ENCODE measurements at places on chromosomes 7 and 10.

DNA sequence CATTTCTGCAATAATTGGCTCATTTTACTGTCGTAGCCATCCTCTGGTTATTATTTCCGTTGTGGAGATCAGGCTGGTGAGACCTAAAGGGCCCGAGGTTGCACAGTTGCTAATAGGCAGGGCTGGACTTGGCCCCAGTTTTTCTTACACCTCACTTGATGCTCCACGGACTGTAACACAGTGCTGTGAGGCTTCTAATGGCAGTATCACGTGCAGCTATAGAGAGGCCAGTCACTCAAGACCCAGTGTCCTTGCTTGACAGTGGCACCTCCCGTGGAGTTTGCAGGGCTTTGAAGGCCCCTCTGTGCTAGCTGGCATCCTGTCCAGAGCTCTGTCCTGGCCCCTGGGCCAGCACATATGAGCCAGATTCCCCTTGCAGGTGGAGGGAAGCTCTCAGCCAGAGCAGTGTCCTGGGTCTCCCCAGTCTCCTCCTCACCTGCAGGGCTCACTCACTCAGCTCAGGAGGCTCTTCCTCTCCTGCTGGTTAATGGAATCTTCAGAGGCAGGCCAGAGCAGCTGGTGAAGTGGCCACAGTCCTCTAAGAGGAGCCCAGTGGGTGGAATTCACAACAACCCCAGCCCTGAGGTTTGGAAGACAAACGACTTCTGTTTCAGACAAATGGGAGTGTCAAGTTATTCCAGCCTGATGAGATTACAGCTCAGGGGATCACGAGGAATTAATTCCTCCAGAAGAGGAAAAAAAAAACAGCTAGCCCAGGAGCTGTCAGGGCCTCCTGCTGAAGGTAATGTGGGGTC lies 114.2 kb upstream of the FAM180A start:
- no peak for ATAC-seq

- ATAC-seq = no peak
Measured at GRCh38 chr7:115088893-115089292, 167.0 kb downstream of the MDFIC start.

DNA sequence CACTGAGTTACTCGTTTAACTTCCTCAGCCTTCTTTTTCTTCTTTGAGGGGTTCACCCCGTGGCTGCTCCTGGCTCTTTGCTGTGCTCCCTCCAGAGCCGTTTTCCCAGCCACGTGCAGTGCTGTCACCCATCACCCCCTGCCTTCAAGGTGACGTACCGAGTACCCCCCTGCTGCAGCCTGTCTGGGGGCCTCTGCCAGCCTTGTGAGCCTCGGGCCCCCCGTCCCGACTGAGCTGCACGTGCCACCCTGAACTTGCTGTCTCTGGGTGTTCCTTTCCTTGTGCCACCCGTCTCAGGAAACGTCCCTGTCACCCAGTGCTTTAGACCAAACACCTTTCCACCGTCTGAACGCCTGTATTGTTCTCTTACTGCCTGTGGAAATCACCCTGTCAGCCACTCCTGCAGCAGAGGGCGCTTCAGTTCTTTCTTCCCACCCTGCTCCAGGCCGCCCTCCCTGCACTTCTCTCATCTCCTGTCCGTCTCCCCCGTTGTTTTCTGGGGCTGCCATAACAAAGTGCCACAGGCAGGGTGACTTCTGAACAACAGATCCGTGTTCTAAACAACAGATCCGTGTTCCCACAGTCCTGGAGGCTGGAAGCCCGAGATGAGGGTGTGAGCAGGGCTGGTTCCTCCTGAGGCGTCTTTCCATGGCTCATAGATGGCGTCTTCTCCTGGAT lies 44.6 kb downstream of the WDR37 start:
- no peak for ATAC-seq

DNA sequence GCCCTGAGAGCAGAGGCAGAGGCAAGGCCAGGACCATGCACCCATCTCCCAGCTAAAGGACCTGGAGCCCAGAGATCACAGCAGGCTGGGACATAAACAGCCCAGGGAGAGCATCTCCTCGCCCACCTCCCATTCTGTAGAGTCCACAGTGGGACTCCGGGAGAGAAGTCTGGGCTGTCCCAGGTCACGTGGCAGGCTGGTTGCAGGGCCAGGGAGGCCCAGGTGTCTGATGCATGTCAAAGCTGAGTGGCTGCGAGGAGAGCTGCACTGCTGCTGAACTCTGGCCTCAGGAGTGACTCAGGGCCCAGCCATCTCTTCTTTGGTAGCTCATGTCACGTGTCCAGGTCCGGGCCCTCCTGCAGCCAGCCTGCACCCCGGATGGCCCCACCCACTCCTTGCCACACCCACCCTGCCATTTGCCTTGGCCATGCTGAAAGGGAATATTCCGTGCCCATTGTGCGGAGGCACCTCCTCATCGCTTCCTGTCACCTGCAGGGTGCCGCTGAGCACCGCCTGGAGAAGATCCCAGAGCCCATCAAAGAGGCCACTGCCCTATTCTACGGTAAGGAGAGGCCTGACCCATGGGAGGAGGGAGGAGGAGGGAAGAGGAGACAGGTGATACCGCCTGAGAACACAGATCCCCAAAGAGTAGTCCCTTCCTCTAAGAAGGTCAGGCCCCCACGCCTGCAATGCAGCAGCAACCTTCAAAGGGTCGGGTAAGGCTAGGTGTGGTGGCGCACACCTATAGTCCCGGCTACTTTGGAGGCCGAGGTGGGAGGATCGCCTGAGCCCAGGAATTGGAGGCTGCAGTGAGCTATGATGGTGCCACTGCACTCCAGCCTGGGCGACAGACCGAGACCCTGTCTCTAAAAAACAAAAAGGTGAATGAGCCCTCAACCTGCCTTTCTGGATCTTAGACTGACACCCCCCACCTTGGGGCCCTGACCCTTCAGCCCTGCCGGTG lies 12.6 kb upstream of the SH2B2 start:
- ATAC-seq = no peak

DNA sequence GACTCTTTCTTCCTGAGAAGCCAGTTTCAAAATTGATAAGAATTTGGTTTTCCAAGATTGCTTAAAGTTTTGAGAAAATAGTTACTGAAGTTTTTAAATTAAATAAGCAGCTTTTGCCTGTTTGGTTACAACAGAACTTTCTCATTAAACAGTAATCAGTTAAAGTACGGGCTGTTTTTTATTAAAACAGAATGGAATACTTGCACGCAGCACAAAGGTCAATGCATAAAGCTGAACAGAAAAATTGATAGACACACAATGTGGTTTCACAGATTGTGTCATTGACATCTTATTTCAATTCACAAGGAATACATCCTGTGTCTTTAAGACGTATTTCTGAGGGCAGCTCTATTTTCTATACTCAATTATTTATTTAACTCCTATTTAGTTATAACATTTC lies 192.2 kb downstream of the PRKG1 start:
- no peak for ATAC-seq

- no peak for ATAC-seq
Measured at GRCh38 chr7:52695973-52696595, 339.3 kb upstream of the POM121L12 start.
